ENCODE measurements at places on chromosomes 5 and 9.

- DNase-seq, result no peak
These were observed 740.2 kb downstream of the SEMA5A start for GRCh38 chr5:8805653-8806052.

- no peak for DNase-seq
These were observed 209.1 kb downstream of the MAPKAP1 start for GRCh38 chr9:125497906-125498305.

GRCh38 chr5:143187495-143187894 lies 216.0 kb downstream of the NR3C1 start:
- no peak for DNase-seq

DNA sequence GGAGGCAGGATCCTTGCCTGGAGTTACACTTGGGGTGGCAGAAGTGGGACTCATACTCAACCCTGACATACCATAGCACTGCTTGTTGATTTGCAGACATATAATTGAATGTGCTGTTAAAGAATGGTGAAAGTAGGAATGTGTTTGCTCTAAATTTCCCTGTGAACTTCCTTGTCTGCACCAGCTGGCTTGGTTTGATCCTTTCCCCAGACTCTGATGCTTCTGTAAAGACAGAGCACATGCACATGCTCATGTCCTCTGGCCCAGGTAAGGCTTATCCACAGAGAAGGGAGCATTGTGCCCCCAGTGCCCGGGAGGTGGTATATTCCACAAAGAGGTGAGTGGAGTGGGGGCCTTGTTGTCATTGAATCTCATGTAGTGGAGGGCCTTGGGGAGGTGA lies 138.0 kb upstream of the STC2 start:
- no peak for DNase-seq

DNA sequence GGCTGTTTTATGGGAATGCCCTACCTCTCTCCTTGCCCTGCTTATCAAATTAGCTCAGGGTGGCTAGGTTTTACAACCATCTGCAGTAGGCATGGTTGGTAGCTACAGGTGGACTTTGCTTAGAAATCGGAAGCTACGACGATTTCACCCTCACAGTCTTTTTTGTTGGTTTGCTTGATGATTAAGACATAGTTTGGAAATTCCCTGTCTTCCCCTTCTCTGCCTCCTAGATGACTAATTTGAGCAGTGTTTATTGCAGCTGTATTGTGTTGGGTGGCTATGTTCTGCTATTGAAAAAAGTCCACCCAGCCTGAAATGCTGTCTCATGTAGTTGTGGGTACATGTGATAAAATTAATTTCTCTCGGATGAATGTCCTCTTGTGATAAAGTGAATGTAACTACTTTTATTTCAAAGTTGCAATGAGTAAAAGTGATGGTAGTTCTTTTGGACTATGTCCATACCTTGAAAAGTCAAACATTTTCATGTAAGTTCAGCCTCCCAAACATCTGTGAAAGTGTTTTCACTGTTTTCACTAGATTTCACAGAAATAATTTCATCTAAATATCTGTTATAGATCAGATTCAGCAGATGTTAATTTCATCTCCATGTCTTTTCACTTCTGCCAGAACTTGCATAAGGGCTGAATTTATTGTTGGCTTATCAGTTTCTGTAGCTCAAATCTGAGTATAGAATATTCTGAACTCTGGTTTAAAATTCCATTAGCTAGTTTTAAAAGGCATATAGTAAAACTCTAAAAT lies 37.3 kb upstream of the FYB1 start:
- peak; percentile 78 for DNase-seq

DNA sequence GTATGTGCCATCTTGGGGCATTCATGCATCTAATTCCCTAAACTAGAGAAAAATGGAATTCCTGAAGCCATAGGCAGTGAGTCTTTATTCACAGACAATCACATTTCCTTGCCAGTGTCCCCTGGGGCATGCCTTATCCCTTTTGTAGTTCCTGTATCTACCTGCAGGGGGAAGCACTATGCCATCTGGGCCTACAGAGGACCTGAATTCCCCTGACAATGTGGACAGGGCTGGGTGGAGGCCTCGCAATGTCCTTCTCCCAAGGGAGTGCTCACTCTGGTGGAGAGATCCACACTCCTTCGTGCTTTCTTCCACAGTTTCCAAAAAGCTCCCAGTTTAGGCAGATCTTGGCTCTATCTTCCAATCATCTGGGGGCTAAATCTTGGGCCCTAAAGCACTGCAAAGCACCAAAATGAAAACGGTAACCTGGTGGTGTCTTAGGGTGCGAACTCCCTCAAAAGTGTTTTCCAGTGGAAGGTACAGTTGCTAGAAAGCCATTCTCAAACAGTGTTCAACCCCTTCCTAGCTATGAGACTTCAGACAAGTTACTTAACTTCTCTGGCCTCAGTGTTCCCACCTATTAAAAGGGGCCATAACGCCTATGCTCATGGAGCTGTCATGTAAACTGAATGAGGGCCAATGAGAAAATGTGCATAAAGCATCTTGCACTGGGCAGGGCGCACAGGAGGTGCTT lies 17.5 kb downstream of the WHRN start:
- DNase-seq, result peak; percentile 55

- DNase-seq, result no peak
These were observed 1830.1 kb upstream of the NUDT12 start for GRCh38 chr5:105392710-105393149.

- no peak for DNase-seq
These were observed 38.9 kb downstream of the GABRB2 start for GRCh38 chr5:161507591-161507990.

DNA sequence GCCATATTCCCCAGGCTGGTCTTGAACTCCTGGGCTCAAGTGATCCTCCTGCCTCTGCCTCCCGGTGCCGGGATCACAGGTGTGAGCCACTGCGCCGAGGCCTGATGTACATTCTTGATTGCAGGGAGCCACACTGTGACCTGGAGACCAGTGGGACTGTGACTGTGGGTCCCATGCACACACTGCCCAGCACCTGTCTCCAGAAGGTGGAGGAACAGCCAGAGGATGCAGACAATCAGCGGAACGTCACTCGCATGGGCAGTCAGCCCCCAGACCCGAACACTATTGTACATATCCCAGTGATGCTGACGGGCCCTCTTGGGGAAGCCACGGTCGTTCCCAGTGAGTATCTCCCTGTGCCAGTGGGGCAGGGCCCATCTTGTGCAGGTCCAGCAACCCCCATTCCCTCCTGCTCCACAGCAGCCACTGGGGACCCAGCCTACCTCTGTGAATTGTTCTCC lies 147.3 kb downstream of the CACNA1B start:
- no peak for DNase-seq

- no peak for DNase-seq
These were observed 51.8 kb upstream of the RAPGEF1 start for GRCh38 chr9:131791542-131792254.

GRCh38 chr9:119083673-119084072 lies 285.6 kb downstream of the BRINP1 start:
- DNase-seq, result no peak

DNA sequence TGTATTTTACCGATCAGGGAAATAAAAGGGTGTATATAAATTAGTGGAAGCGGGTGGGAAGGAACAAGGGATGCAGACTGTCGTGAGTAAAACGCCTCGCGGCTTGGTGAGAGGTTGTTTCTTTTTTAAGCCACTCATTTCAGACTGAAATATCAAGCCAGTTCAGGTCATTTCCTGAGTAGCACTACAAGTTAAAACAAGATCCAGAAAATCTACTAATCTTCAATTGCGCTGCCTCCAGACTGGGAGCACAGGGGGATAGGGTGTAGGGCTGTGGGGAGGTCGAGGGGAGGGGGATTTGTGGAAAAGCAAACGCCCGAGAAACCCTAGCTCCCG lies 140.8 kb downstream of the TSSK1B start:
- no peak for DNase-seq

GRCh38 chr5:27158171-27158570 lies 119.8 kb upstream of the CDH9 start:
- DNase-seq, result no peak

GRCh38 chr9:133512253-133513213 lies 12.2 kb downstream of the MYMK start:
- no peak for DNase-seq

DNA sequence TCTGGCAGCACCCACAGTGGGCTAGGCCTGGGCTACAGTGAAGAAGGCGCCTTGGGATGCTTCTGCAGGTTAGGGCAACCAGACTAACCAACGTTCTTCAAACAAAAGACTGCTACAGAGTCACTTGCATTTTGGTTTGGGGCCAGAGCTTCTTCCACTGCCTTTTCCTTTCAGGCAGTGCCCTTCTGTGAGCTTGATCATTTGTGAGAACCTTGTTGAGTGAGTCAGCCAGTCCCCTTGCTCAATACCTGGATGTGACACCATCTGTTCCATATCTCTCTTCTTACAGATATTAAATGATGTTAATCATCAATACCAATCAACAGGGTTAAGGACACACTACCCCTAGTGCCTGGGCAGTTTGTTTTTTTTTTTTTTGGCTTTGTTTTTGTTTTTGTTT lies 46.5 kb upstream of the VDAC1 start:
- no peak for DNase-seq

DNA sequence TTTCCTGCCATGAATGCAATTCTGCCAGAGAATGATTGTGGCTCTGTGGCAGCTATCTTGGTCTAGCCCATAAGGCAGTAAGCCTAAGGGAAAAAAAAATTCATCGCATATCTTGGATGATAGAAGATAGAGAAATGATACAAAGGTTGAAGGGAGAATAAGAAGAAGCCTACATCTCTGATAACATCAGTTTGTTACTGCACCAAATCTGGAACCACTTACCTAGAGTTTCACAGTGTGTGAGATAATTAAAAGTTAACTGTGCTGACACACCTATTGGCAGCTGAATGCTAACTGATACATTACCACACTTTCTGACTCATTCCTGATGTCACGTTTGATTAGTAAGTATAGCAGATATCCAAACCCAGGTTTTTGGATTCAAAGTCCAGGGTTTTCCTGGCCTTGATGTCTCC lies 91.6 kb upstream of the TAF11L2 start:
- DNase-seq, result no peak

- DNase-seq, result no peak
These were observed 441.3 kb upstream of the CLINT1 start for GRCh38 chr5:158300256-158300655.

- peak; percentile 92 for DNase-seq
These were observed 15.6 kb upstream of the CLK4 start for GRCh38 chr5:178642351-178642909.

DNA sequence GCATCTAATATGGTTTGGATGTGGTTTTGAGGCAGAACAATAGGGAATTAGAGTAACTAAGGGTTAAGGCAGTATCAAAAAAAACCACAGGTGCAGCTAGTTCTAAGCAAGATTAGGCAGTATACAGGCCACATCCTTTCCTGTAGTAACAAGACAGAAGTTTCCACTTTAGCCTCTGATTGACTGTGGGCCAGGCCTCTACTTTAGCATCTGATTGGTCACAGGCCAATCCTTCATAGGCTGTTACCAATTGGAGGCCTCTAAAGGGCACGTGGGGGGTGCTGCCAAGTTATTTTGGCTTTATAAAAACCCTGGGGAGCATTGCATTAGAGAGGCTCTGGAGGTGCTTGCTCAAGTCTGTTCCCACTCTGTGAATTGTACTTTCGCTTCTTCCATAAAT lies 144.1 kb upstream of the ST8SIA4 start:
- DNase-seq, result no peak

DNA sequence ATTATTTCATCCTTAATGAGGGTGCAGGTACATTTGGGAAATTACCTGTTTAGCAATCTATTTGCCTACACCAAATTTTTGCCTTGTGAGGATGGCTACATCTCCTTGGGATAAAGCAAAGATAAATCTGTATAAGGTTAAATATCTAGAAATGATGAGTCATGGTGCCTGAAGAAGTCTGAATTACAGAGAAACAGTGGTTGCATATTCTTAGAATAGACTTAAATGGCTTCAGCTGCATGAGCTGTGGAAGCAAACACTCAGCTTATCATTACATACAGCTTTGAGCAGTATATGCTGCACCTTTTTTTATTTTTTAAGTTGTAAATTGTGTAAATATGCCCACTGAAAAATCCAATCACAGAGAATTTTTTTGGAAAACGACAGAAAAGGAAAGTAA lies 153.5 kb downstream of the RAPGEF6 start:
- DNase-seq, result no peak

DNA sequence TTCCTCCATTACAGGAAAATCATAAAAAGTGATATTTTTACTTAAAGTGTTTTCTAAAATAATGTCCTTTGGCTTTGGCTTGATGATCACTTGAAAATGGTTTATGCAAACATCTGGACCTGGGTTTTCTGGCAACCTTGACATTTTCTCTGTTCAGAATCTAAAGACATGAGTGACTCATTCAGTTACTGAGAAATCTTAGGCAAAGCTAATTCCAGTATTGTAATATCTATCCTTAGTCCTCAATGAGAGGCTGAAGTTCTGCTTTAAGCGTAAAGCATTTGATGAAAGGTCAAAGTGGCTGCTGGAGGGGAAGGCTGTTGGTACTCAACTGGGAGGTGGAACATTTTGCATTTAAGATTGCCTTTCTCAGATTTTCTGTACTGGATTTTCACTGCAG lies 2.3 kb downstream of the MAN2A1 start:
- peak; percentile 28 for DNase-seq

GRCh38 chr5:159412284-159413046 lies 82.2 kb upstream of the IL12B start:
- DNase-seq, result no peak

DNA sequence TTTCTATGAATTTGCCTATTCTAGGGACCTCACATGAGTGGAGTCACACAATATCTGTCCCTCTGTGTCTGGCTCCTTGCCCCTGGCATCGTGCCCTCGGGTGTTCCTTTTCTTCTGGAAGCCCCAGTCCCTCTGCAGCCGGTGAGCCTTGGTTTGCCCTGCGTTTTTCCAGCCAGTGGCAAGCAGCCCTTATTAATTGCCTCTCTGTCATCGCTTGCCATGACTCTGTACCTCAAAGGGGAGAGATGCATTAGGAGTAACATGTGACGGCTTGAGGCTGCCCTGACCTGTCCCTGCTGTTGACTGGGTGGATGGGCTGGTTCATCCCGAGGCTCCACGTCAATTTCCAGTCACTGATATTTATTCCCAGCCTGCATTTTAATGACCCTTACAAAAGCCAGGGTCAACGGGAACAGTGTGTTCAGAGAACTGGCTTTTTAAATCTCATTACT lies 87.3 kb downstream of the CFAP90 start:
- no peak for DNase-seq

GRCh38 chr9:34741628-34742027 lies 31.7 kb upstream of the CCL21 start:
- DNase-seq, result no peak

DNA sequence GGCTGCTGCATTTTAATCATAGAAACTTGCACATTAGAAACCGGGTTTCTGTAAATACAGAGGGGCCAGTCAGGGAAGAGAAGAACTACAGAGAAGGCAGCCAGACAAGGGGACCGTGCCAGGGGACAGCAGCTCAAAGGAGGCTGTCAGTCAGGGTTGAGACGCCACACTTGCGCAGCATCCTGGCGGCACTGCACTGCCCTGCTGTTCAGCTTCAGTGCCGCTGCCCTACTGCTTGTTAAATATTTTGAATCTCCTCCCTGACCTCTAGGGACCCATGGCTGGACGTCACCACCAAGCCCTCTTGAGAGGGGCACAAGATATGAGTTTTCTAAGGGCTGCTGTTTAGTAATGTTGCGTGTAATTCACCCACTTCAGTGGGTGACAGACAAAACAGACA lies 43.6 kb upstream of the ZBTB43 start:
- no peak for DNase-seq

- peak; percentile 69 for DNase-seq
These were observed 54.7 kb upstream of the SARDH start for GRCh38 chr9:133792721-133793470.

GRCh38 chr9:111362526-111362925 lies 32.5 kb upstream of the OR2K2 start:
- no peak for DNase-seq
